ENCODE measurements at places on chromosomes 13 and 19. TPM values are rescaled to one million over a fixed set of nuclear protein-coding genes. Genes with fewer than 3 reads are reported as not detected.

Gene ZNF665
- 2.4 TPM for total RNA-seq

Gene ARL11
- total RNA-seq: 0.13 TPM

Gene RPL36
- 866 TPM for total RNA-seq

Gene DAND5
- total RNA-seq: not detected

Gene OVOL3
- total RNA-seq: not detected

Gene DPF1
- total RNA-seq: 1.3 TPM

Gene MISP
- total RNA-seq: 0.04 TPM

Gene NCR1
- not detected for total RNA-seq

Gene CD37
- total RNA-seq: not detected

Gene ZNF135
- 0.46 TPM for total RNA-seq

Gene C13orf42
- not detected for total RNA-seq

Measured in pulmonary artery endothelial cell (primary cell).